ENCODE measurements at places on chromosomes 5 and 9.

GRCh38 chr9:4803670-4804530 lies 11.2 kb downstream of the RCL1 start:
- DNase-seq = no peak

- no peak for DNase-seq
These were observed 1.0 kb downstream of the FOCAD start for GRCh38 chr9:20684875-20685696.

DNA sequence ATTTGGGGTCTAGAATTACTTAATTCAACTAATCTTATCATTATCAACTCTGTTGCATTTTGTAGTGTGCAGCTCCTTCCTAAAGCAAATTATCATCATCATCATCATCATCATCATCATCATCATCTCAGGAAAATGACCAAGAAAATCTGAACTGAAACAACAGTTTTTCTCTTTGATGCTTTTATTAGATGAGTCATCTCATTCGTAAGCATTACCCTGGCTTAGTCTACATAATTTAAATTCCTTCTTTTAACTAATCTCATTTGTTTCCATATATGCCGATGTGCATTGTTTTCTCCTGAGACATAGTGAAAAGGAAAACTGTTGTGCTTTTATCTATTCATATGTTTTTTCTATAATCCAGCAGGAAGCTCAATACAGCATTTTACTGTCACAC lies 173.0 kb upstream of the PDE4D start:
- DNase-seq = no peak

- DNase-seq = no peak
These were observed 120.6 kb downstream of the MSX2 start for GRCh38 chr5:174844971-174845370.

- no peak for DNase-seq
These were observed 14.4 kb upstream of the ABLIM3 start for GRCh38 chr5:149126906-149127305.

DNA sequence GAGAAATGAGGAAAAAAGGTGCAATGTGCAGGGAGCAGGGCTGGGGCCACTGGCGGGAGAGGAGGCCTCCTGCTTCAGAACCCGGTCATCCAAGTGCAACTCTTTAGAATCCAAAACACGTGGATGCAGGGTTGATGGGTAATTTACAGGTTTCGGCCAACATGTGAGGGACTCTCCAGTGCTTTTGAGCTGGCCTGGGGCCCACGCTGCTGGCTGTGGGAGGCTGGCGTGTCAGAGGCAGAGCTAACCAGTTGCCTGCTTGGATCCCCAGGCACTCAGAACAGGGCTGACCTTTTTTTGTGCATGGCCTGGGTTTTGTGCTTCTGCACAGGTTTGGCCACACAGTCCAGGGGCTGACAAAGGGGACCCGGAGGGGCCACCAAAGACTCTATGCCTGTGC lies 61.6 kb downstream of the GADD45G start:
- DNase-seq = no peak

GRCh38 chr5:95925378-95925744 lies 36.3 kb downstream of the ELL2 start:
- DNase-seq = no peak

- no peak for DNase-seq
These were observed 906.3 kb upstream of the DMAC1 start for GRCh38 chr9:8705861-8706260.

- no peak for DNase-seq
These were observed 108.7 kb upstream of the MPDZ start for GRCh38 chr9:13388157-13388556.

GRCh38 chr5:1463326-1464095 lies 18.3 kb upstream of the SLC6A3 start:
- no peak for DNase-seq

GRCh38 chr5:127206320-127207113 lies 84.1 kb upstream of the MEGF10 start:
- no peak for DNase-seq

All from stimulated activated CD4-positive, alpha-beta T cell treated with anti-CD3 and anti-CD28 coated beads, Interleukin-12 subunit alpha, Interleukin-12 subunit beta, amount 100 ng/mL, for 24 hours (primary cell).